Activated CD4-positive, alpha-beta T cell treated with anti-CD3 and anti-CD28 coated beads, Interleukin-2, amount 50 U/mL, for 48 hours (primary cell): ENCODE measurements at places on chromosomes 7 and 10.

GRCh38 chr7:34928052-34928451 lies 109.2 kb downstream of the DPY19L1 start:
- peak; percentile 71 for DNase-seq

GRCh38 chr7:138000081-138000701 lies 1.7 kb downstream of the CREB3L2 start:
- no peak for DNase-seq

DNA sequence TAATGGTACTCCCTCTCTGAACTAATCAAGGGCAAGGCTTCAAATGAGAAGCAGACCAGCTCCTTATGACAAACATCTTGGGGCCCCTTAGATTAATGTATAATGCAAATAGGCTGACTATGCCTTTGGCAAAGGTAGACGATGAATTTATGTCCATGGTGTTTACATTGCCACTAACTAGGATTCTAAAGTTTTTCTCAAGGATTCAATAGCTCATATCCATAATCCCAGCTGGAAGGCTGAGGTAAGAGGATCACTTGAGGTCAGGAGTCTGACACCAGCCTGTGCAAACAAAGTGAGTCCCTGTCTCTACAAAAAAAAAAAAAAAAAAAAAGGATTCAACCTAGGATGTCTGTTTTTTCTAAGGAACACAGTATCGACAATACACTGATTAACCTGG lies 96.5 kb downstream of the ORC5 start:
- no peak for DNase-seq

GRCh38 chr10:89921403-89921802 lies 220.0 kb downstream of the KIF20B start:
- DNase-seq, result no peak

- DNase-seq, result no peak
These were observed 38.6 kb upstream of the RSBN1L start for GRCh38 chr7:77657427-77658224.

DNA sequence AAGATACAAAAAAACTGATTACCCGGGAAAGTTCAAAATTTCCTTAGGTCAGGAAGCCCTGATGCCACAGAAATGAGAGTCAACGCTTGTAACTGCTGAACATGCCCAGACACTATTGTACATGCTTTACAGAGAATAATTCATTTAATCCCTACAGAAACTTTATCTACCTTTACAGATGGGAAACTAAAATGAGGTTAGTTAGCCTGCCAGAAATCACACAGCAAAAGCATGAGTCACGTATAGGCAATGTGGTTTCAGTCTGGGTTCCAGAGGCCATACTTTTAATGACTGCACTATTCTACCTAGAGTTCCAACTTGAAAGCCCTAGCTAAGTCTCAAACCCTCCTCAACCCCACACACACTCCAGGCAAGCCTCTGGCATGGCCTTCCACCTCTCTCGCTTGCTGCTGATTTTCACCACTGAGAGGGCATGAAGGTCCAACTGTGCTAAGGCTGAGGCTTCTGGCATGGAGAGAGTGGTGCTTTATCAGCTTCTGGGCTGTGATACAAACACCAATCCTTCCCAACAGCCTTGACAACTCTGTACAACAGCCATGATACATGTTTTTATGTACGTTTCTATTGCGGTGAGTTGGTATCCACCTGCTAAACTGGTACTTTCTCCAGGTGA lies 1011.2 kb upstream of the GHITM start:
- no peak for DNase-seq

DNA sequence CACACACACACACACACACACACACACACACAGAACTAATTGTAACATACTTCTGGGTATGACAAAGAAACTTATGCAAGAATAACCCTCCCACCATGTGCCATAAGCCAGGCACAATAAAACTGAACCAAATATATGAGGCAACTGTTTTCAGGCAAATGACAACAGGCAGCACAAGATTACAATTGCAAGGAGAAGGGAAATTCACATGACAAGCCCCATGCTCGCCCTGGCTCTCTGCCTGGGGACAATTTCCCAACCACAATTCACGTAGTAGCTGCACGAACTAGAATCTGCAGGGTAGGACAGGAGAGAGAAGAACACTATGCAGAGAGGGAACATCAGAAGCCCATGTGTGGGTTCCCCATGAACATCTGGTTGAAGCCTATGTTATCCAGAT lies 143.3 kb downstream of the CALN1 start:
- no peak for DNase-seq

- no peak for DNase-seq
These were observed 15.0 kb upstream of the STN1 start for GRCh38 chr10:103932971-103933370.

DNA sequence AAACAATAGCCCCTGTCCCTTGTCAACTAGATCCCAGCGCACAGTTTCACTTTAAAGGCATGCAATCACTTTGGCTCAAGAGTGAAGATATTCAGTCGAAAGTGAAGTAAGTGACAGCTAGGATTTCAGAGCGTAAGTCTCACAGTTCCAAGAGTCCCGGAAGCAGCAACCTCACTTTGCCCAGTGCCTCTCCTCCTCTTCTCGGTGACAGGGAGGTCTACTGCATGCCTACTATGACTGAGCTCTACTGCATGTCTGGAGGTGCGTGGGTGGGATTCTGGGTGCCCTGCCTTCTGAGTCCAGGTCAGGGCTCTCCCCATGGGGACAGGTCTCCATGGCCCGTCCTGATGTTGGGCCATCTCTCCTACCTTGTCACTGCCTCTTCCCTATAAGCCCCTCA lies 17.0 kb downstream of the PRKCQ start:
- peak; percentile 59 for DNase-seq

DNA sequence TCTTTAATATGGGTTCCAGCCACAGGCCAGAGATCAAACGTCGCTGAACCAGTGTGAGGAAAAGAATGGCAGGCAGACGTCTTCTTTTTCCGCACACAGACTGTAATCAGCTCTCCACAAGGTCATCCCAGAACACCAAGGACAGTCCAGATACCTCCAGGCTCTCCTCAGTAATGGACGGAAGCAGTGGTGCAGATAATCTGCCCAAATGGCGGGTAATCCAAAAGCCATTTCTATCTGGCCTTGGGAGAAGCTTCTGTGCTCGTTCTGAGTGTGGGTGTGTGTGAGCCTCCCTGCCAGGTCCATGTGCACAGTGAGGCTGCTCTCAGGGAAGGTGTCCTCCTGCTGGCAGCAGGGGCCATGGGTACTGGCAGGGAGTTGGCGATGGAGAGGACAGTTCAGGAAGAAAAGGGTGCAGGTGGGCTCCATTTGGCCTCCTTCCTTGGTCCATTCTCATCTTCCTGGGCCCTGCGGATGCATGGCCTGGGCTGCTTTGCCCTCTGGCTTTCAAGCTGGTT lies 15.6 kb upstream of the TEX36 start:
- DNase-seq, result no peak

GRCh38 chr7:47132471-47132870 lies 449.4 kb downstream of the TNS3 start:
- no peak for DNase-seq

DNA sequence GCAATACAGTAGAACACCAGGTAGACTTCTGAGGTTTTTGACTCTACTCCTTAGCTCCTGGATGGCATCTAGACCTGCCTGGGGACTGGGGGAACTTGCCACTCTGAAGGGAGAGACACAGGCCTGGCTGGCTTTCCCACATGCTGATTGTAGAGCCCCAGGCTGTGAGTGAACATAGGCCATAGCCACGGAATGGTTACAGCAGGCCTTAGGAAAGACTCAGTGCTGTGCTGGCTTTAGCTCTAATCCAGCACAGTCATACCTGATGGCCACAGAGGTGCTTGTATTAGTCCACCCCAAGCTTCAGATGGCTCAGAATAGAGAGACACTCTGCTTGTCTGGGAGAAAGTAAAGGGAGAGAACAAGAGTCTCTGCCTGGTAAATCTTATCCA lies 35.0 kb upstream of the ARHGAP12 start:
- DNase-seq, result no peak

DNA sequence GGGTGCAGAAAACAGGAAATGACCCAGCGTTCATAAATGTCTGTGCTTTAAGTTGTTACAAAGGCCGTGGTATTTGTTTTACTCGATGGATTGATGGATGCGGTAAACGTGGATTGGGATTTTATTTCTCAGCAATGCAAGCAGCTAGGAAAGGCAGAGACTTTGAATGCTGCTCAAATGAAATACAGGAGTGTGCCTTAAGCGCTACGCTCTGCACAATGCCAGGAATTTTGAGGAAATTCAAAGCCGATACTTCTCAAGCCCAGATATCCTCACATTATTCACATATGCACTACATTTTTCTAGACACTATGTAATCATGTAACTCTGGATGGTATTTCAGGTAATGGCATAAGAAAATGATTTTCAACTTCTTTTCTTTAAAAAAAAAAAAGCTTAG lies 514.3 kb upstream of the ADARB2 start:
- DNase-seq, result no peak

- no peak for DNase-seq
These were observed 260.9 kb downstream of the ADARB2 start for GRCh38 chr10:1476455-1476803.

DNA sequence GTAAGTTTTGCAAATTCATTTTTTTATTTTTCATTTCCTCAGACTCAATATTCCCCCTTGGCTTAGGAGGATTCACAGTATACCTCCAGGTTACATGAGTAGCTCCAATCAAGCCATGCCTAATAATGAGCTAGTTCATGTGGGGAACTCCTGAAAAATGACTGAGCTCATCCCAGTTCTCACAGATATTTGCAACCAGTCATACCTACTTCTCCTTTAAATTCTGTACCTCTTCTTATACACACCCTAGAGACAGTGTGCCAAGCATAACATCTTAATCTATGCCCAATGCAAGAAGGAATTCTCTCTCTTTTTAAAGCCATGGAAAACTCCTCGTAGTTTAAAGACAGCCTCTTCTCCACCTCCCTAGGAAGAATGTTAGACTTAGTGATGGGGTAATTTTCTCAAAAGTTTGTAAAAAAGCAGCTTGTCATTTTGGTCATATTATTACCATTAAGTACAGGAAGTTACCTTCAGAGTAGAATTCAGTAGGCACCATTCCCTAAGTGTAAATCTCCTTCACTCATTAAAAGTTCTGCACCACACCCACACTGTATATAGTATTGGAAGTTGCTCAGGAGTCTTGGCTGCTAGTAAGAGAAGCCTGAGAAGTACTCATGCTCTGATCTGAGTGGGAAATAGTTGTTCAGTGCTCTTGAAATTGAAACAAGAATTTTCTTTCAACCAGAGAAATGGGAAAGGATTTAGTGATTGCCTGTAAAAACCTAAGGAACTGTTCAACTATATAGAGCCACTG lies 72.7 kb downstream of the PTPRZ1 start:
- no peak for DNase-seq

GRCh38 chr10:129442866-129443265 lies 24.2 kb upstream of the MGMT start:
- no peak for DNase-seq

GRCh38 chr7:158958618-158959017 lies 102.3 kb downstream of the DYNC2I1 start:
- DNase-seq, result no peak

- no peak for DNase-seq
These were observed 3.2 kb downstream of the KNDC1 start for GRCh38 chr10:133162910-133163856.

- DNase-seq, result no peak
These were observed 1134.4 kb downstream of the XPNPEP1 start for GRCh38 chr10:108788891-108789290.

DNA sequence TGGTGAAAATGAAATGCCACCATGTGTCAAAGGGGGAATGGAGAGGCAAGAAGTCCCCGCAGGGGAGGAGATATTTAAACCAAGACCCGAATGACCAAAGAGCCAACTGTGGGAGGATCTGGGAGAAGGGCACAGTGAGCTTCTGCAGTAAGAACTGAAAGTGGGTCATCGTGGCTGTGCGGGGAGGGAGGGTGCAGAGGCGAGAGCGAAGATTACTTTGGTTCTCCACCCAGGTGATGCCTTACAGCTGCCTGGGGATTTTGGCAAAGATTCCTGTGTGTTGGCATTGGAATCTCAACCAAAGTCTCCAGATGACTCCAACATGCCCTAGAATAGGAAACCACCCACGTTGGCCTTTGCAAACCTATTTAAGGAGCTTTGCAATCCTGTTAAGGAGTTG lies 44.2 kb upstream of the ADAM12 start:
- no peak for DNase-seq

DNA sequence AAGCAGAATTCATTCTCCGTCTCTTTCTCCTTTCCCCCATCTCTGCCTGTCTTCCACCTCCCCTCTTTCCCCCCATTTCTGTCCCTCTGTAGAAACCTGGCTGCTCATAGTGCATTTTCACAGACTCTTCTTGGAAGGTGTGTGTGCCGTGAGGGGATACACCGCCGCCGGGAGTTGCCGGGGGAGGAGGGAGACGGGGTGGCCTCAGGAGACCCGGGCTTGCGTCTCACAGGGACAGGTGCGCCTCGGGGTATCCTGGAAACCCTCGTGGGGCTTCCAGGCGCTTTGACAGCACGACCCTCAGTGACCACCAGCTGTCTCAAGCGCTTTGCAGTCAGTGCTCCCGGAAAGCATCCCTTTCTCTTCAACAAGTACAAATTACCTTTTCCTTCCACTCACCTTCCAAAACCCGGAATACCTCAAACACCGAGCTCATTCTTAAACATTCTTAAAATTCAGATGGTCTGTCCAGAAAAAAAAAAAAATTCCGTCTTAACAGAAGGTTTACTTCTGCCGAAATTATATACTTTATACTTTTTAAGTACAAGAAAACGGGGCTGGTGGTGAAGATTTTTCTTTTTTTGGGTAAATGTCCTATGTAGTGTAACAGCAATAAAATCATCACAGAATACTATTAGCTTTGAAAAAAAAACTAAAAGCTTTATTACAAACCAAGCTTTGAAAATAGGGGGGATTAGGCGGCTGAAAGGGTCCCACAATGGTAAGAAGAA lies 8.2 kb downstream of the EMX2 start:
- no peak for DNase-seq

DNA sequence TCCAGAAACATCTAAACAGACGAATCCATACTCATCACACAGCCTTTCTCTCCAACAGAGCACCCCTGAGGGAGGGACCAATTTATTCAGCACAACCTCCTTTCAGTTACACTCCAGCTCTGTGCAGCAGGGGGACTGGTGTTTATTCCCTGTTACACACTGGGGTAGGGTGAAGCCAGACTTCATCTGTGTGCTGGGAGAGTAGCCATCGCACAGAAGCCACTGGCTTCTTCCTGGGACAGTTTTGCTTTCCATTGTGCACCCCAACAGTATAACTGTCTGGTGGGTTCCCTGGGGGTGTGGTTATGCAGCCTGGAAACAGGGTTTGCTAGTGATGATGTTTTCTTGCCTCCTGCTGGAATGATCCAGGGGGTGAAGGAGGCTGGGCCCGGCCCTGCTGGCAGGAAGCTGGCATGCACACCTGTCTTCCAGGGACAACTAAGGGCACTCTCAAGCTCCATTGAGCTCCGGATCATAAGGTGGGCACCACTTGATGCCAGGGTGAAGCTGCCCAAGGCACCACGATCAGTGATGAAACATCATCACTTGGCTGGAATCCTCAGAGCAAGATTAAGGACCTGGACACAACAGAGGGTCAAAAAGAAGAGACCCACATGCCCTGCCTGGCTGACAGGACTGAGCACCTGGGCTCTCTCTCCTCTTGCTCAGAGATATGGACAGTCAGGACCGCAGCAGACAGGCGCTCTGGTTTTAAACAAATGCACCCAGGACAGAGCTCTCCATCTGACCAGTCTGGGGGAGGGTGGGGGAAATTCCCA lies 293.2 kb downstream of the GRID1 start:
- no peak for DNase-seq
